ENCODE measurements at places on chromosomes 7 and 10. TPM values are rescaled to one million over a fixed set of nuclear protein-coding genes. Genes with fewer than 3 reads are reported as not detected.
A peak's percentile ranks its signal among the peaks of the same experiment; 100 is the strongest.

DNA sequence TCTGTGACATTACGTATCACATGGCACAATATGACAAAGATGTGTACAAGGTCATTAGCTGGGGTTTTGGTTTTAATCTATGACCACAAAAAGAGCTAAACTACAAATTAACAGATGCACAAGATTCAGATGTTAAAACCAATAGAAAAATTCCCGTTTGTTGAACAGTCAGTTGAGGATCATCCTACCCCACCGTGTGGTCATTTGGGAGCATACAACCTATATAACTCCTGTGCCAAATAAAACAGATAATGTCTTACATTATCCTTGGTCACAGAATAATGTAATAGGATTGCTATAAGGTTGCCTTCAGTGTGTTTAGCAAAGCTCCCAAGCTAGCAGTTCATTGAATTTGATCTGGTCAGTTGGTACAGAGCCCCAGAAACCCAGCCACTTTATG lies 28.2 kb downstream of the ASNS start:
- peak; percentile 17 for DNase-seq

- peak; percentile 73 for DNase-seq
Observed at GRCh38 chr10:34504534-34504933, 310.6 kb downstream of the PARD3 start.

The MSMB gene
- total RNA-seq, result not detected

GRCh38 chr7:140031364-140031763 lies 31.4 kb downstream of the PARP12 start:
- no peak for DNase-seq

The CYP51A1 gene
- total RNA-seq, result 137 TPM

The STRIP2 gene
- total RNA-seq, result 12.1 TPM

The NDUFB8 gene
- 184 TPM for total RNA-seq

DNA sequence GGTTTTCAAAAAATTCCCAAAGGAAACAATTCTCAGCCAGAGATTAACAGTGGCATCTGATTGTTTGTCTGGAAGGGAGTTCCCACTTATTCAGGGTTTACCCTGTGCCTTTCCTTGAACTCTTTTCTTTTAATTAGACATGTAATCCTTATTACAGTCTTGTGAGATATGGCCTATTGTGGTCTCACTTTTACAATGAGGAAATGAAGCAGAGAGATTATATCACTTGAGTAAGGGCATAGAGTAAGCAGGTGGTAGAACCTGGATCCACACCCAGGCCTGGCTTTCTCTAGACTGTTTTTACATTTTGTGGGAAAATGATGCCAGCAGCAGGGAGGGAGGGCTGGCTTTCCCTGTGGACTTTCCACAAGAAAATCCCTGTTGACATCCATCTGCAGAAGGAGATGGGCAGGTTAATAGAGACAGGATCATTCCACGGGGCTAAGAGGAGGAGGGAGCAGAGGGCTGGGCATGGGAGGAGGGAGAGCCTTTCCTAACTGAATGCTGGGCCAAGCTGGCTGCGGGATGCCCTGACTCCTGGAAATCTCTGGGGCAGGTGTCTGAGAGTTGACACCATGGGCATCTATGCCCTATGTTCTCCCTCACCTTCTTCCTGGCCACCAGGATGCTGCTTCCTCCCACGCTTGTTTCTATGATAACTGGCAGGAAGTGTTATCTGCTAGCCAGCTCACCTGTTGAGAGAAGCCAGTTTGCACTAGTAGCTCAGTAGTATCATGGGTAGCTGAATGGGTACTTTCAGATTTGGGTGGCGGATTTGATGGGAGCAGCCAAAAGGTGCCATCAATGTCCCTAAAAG lies 28.7 kb upstream of the ARHGAP22 start:
- no peak for DNase-seq

DNA sequence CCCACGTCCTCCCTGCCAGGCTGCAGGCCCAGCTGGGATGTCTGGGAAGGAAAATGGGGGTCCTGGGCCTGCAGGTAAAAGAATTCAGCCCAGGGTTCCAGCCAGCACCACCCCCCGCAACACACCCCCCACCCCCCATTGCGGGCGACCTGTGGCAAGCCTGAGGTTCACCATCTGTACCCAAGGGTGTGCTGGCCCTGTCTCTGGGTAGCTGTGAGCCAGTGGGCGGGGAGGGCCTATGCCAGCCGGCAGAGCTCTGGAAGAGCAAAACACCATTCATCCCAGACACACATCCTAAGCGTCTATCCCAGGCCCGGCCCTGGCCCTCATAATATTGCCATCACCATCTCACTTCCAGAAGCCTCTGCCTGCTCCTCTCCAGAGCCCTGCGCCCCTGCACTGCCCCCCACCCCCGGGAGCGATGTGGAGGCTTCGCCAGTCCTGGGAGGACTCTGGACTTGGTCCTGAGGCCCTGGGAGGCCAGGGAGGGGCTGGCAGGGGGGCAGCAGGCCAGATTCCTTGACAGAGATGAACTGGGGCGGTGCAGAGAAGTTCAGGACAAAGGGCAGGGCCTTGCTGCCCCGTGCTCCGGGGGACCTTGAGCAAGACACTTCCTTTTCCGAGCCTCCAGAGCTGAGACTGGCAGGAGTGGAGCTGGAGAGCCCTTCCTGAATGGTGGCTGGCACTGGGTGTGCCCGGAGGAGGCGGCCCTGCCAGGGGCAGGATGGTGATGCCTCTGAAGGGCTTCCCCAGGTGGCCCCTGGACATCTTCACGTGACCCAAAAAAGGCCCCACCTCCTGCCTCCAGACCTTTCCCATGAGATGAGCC lies 8.7 kb upstream of the TTYH3 start:
- DNase-seq, result no peak

GRCh38 chr7:44572771-44573170 lies 937 bp downstream of the DDX56 start:
- DNase-seq, result no peak

GRCh38 chr10:22339761-22340328 lies 5.5 kb upstream of the SPAG6 start:
- no peak for DNase-seq

- no peak for DNase-seq
Observed at GRCh38 chr7:26390016-26390415, 98.4 kb downstream of the SNX10 start.

Measured in M059J (cell line).